ENCODE measurements at places on chromosomes 5 and 9.

- DNase-seq: no peak
These were observed 268.0 kb downstream of the BNC2 start for GRCh38 chr9:16602494-16602893.

GRCh38 chr5:32869216-32869615 is 158.1 kb downstream of the NPR3 start:
- no peak for DNase-seq

- DNase-seq: no peak
These were observed 1.2 kb downstream of the JAK2 start for GRCh38 chr9:4986296-4986695.

DNA sequence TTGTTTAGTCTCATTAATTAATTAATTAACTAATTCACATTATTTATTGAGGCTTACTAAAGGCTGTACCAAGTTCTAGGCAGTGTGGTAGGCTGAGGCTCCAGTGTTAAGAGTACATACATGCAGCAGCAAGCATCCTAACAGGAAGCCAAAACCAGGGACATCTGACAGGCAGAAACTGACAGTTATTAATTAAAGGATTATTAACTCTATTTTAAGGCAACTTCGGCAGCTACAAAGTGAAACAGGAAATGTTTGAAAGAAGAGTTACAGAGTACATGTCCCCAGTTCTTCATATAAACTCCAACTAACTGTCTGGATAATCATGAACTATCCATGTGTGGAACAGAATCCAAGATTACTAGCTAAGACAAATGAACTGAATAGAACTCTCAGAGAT is 39.3 kb upstream of the GABRB2 start:
- no peak for DNase-seq

- no peak for DNase-seq
These were observed 357.6 kb downstream of the RAB3C start for GRCh38 chr5:58940446-58940845.

DNA sequence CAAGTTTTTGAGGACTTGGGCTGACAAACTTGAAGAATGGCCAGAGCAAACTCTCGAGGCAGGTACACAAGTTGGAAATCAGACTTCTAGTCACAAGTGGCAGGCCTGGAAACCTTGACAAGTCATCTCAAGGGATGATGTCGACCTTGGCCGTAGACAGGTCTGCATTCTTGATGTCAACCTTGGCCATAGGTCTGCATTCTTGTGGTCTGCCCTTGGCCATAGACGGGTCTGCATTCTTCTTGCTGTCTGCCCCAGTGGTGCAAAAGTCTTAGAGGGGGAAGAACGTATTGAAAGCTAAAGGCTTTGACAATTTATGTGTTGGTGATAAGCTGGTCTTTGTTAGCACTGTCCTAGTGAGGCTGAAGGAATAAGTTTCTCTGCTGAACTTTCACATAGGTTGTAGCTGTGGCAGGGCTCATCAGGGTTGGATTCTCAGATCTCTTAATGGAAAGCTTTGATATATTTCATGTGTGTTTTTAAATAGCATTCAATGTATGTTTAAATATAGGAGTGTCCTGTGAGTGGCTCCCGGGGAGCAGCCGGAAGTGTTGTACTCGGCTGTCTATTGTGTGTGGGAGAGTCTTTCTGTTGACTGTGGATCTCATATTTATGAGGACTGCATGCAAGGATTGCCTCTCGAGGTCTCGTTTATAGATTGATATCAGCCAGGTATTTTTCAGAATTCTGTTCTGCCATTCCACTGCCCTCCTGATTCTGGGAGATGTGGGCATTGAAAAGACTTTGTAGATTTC is 27.0 kb downstream of the SUB1 start:
- no peak for DNase-seq

DNA sequence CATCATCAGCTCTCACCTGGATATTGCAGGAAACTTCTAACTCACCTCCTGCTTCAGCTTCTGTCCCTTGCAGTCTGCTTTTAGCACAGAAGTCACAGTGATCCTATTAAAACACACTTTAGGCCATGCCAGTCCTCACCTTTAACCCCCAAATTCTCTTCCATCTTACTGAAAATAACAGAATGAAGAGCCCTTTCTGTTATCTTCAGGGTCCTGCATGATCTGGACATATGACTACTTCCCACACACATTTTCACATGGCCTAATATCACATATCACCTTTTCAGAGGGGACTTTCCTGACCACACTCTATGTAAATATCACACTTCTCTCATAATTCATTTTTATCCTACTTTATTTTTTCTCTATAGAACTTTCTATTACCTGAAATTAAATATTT is 550.6 kb upstream of the CLINT1 start:
- no peak for DNase-seq

- no peak for DNase-seq
These were observed 150.9 kb downstream of the NUDT12 start for GRCh38 chr5:103411711-103412110.

DNA sequence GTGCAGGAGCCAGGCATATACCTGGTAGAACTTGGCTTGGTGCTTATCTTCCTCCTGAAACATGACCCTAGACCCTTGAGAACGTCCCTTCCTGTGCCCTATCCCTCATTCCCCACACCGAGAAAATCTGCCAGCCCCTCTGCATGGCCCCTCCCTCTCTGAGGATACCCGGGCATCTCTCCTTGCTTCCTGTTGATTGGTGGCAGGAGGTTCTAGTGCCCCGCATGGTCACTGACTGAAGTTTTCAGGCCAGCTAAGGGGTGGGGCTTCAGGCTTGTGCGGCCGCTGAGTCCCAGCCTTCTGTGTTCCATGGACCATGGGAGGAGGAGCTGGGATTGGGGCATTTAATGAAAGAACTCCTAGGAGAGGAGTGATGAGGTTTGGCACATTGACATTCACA is 22.8 kb downstream of the IGIP start:
- DNase-seq: no peak

GRCh38 chr5:135332519-135333150 is 66.4 kb downstream of the MACROH2A1 start:
- DNase-seq: no peak

DNA sequence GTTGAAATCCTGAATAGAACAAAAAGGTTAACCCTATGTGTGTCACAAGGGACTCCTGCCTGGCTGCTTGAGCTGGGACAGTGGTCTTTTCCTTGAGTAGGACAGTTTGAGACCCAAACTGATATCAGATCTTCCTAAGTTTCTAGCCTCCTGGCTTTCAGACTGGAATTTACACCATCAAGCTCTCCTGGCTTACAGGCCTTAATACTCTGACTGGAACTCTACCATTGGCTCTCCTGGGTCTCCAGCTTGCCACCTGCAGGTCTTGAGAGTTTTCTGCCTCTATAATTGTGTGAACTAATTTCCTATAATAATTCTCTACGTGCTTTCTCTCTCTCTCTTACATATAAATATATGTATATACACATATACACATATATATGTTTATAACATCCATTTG is 112.5 kb downstream of the PRR16 start:
- DNase-seq: no peak

DNA sequence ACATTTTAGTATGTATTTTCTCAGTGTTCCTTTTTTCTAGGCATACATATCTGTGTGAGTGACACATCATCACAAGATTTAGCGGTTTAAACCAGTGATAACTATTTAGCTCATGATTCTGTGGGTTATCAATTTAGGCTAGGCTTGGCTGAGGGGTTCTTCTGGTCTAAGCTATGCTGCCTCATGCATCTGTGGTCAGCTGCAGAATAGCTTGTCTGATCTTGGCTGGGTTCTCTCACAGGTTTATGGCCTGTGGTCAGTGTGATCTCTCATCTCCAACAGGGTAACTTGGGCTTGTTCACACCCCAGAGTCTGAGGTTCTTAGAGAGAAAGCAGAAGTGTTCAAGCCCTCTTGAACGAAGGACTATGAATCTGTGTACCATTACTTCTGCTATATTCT is 363.3 kb downstream of the KDM4C start:
- no peak for DNase-seq

DNA sequence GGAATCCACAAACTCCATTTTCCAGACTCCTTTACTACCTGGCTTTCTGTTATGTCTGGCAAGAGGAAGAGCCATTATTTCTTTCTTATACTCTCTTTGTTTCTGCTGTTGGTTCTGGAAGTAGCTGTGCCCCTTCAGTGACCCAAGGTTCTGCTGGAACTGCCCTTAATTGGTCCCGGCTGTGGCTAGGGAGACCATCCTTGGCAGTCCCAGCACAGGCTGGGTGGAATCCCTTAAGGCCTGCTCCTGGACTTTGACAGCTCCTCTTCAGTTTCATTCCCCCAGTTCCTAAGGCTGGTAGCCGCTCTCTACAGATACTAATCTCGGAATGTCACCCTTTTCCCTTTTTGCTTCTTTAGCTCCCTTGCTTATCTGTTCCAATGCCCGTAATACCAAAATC is 81.9 kb upstream of the GLIS3 start:
- no peak for DNase-seq

DNA sequence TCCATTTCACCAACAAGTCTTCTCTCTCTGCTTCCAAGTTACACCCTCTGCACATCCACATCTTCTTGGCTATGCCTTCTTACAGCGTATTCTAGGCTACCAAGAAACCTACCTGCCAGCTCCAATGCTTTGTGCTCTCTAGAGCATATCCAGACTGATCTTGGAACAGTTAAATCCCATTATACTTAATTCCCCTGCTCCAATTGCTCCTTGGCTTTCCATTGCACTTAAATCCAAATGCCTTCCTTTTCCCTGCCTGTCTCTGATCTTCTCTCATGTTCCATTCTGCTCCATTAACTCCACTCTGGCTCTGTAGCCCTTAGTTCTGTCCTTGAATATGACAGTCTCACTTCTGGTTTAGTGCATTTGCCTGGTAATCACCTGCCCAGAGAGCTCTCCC is 322.4 kb downstream of the LRRC70 start:
- DNase-seq: no peak

- peak; percentile 73 for DNase-seq
These were observed 463.5 kb upstream of the RGMB start for GRCh38 chr5:98309785-98310598.

GRCh38 chr9:13143281-13143680 is 136.2 kb downstream of the MPDZ start:
- DNase-seq: no peak

DNA sequence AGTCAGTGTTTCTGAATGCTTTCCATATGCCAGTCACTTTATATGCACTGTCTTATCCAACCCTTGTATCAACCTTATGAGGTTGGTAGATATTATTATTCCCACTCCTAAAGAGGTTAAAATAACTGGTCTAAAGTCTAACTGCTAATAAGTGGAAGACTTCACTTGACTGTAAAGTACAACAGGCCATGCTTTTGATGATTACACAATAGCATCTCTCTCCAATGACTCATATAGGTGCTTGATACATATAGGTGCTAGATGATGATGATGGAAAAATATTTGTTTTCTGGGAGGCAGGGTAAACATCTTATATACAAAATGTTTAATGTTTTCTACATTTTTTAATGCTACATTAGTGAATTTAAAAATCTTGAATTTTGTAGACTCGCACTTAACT is 75.9 kb upstream of the NR3C1 start:
- no peak for DNase-seq

GRCh38 chr5:167861129-167861927 is 430.1 kb upstream of the WWC1 start:
- no peak for DNase-seq

DNA sequence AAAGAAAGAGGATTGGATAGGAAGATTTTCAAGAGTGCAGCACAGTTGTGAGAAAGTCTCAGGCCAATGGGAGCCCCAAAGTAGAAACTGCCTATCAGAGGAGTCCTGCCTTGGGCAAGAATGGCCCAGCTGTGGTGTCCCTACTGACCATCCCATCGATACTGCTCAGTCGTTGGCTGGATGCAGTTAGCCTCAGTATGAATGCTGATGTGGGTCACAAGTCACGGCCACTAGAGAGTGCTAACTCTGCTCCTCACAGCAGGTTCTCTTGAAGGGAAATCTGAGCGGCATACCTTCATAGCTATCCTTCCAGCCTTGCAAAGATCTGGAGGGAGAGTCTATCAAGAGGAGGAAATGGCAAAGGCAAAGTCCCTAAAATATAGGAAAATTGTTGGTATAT is 11.6 kb upstream of the CETN3 start:
- no peak for DNase-seq

GRCh38 chr5:116573279-116573701 is 1.3 kb downstream of the SEMA6A start:
- no peak for DNase-seq

DNA sequence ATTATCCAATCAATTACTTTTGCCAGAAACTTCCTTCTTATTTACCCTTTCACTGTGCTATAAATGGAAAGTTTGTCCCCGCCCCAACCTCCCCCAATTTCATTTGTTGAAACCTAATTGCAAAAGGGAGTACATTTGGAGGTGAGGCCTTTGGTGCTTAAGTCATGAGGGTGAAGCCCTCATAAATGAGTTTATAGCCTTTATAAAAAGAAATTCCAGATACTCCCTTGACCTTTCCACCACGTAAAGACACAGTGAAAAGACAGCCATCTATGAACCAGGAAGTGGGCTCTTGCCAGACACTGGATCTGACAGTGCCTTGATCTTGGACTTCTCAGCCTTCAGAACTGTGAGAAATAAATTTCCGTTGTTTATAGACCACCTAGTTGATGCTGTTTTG is 82.3 kb downstream of the NUDT12 start:
- no peak for DNase-seq

GRCh38 chr5:153485641-153486040 is 4.8 kb upstream of the GRIA1 start:
- DNase-seq: no peak

GRCh38 chr9:15735083-15735857 is 182.4 kb downstream of the CCDC171 start:
- peak; percentile 23 for DNase-seq

- DNase-seq: no peak
These were observed 50.5 kb downstream of the PSD2 start for GRCh38 chr5:139845846-139846681.

- DNase-seq: no peak
These were observed 4.8 kb upstream of the CHD1 start for GRCh38 chr5:98933445-98934072.

GRCh38 chr5:6159832-6160430 is 218.4 kb downstream of the MED10 start:
- no peak for DNase-seq

DNA sequence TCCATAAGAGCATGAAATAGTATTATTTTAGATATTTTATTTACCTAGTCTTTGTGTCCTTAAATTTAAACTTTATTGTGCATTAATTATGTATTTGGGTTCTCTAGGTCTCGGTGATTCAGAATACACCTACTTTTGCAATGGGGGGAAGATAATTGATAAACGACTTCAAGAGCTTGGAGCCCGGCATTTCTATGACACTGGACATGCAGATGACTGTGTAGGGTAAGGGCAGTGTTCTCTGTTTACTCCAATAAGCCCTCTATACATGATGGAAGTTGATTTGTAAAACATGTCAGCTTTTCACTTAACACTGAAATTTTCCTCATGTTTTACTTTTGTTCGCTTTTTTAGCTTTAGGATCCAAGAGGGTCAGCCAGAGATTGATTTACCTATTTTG is 6.2 kb downstream of the MTRR start:
- DNase-seq: no peak

DNA sequence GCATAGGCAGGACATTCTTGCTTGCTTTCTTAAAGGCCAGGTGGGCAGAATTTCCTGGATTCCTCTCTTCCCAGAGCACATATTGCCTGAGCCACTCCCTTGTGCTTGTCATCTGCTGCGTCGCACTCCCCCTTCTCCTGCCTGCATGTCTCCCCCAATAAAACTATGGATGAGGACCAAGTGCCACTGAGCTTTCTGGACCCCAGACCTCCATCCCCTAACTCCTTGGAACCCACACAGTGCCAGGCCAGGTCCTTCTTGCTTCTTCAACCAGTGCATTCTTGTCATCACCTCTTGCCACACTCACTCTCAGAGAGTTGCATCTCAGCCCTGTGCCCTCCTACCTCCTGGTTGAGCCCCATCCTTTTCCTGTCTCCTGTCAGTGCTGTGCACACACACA is 157.9 kb upstream of the PANK3 start:
- DNase-seq: no peak
